A549 treated with Mapracorat at 1 μM for 4 hours (cell line): ENCODE measurements at places on chromosomes 6 and 20. TPM values are rescaled to one million over a fixed set of nuclear protein-coding genes. Genes with fewer than 3 reads are reported as not detected.

PTK6 gene
- 2.4 to 3.6 TPM (median 3.1 TPM) in 5 replicates for total RNA-seq

SNX14 gene
- 36.1 to 41.5 TPM (median 37.0 TPM) in 5 replicates for total RNA-seq

PPP1R14C gene
- 1.7 to 3.2 TPM (median 2.4 TPM) in 5 replicates for total RNA-seq

NUS1 gene
- 24.2 to 27.2 TPM (median 25.7 TPM) in 5 replicates for total RNA-seq

LPA gene
- 0.02 to 0.17 TPM (median 0.06 TPM) in 4 of 5 replicates, not detected in the other for total RNA-seq

TUBB2B gene
- total RNA-seq, result 12.6 to 15.2 TPM (median 14.4 TPM) in 5 replicates

EYA2 gene
- 1.7 to 2.6 TPM (median 2.3 TPM) in 5 replicates for total RNA-seq

GMPR gene
- 3.8 to 6.8 TPM (median 6.0 TPM) in 5 replicates for total RNA-seq

TXLNB gene
- not detected in 5 replicates for total RNA-seq

LY6G6D gene
- not detected in 5 replicates for total RNA-seq

EBF4 gene
- 2.9 to 4.0 TPM (median 3.0 TPM) in 5 replicates for total RNA-seq

LY6G5B gene
- total RNA-seq, result 2.1 to 5.7 TPM (median 3.8 TPM) in 5 replicates

NKX2-4 gene
- total RNA-seq, result not detected in 5 replicates

TPX2 gene
- 96.3 to 115 TPM (median 107 TPM) in 5 replicates for total RNA-seq

GSTA4 gene
- 8.6 to 10.1 TPM (median 8.7 TPM) in 5 replicates for total RNA-seq

IL17A gene
- total RNA-seq, result not detected in 5 replicates

PNRC1 gene
- 24.8 to 36.3 TPM (median 34.0 TPM) in 5 replicates for total RNA-seq

FAM110A gene
- 5.3 to 11.3 TPM (median 10.3 TPM) in 5 replicates for total RNA-seq

GRM4 gene
- total RNA-seq, result 0.06 to 0.43 TPM (median 0.13 TPM) in 5 replicates

SLC29A1 gene
- 42.3 to 53.9 TPM (median 51.8 TPM) in 5 replicates for total RNA-seq

RBPJL gene
- not detected in 5 replicates for total RNA-seq

EEF1A2 gene
- total RNA-seq, result 132 to 182 TPM (median 150 TPM) in 5 replicates

NUP153 gene
- total RNA-seq, result 27.5 to 32.9 TPM (median 29.4 TPM) in 5 replicates

TNFRSF6B gene
- 0.35 to 1.5 TPM (median 0.93 TPM) in 5 replicates for total RNA-seq

SLC22A1 gene
- 1.9 to 3.3 TPM (median 2.4 TPM) in 5 replicates for total RNA-seq

SPATA25 gene
- 0.19 to 0.53 TPM (median 0.40 TPM) in 3 of 5 replicates, not detected in the others for total RNA-seq

CENPW gene
- total RNA-seq, result 38.1 to 46.9 TPM (median 44.1 TPM) in 5 replicates

RHAG gene
- total RNA-seq, result not detected in 5 replicates

TRIM10 gene
- total RNA-seq, result not detected in 5 replicates

SRSF12 gene
- 1.0 to 2.0 TPM (median 1.9 TPM) in 5 replicates for total RNA-seq

EDN1 gene
- total RNA-seq, result 35.1 to 45.3 TPM (median 40.7 TPM) in 5 replicates

TGM3 gene
- total RNA-seq, result 0.06 to 0.22 TPM in 2 of 5 replicates, not detected in the others

ZSCAN16 gene
- 3.5 to 5.3 TPM (median 4.4 TPM) in 5 replicates for total RNA-seq

AGPAT4 gene
- total RNA-seq, result 2.9 to 5.5 TPM (median 5.0 TPM) in 5 replicates

SYNDIG1 gene
- 1.4 to 2.2 TPM (median 1.8 TPM) in 5 replicates for total RNA-seq

ATP9A gene
- 12.6 to 18.1 TPM (median 16.1 TPM) in 5 replicates for total RNA-seq

RAB22A gene
- total RNA-seq, result 9.1 to 12.5 TPM (median 11.0 TPM) in 5 replicates

PAX1 gene
- 0.06 TPM in 1 of 5 replicates, not detected in the others for total RNA-seq

HLA-A gene
- total RNA-seq, result 118 to 154 TPM (median 140 TPM) in 5 replicates

FAM162B gene
- not detected in 5 replicates for total RNA-seq

REPS1 gene
- total RNA-seq, result 23.9 to 25.8 TPM (median 24.3 TPM) in 5 replicates

SLC17A9 gene
- total RNA-seq, result 0.06 to 0.18 TPM (median 0.09 TPM) in 3 of 5 replicates, not detected in the others

GNMT gene
- total RNA-seq, result 0.22 to 0.30 TPM in 2 of 5 replicates, not detected in the others

SIRPA gene
- 21.3 to 26.1 TPM (median 23.9 TPM) in 5 replicates for total RNA-seq

MOG gene
- total RNA-seq, result not detected in 5 replicates

ZC3H12D gene
- 0.02 to 0.12 TPM (median 0.06 TPM) in 4 of 5 replicates, not detected in the other for total RNA-seq

PLCB1 gene
- total RNA-seq, result 0.39 to 1.2 TPM (median 0.42 TPM) in 5 replicates

GPLD1 gene
- total RNA-seq, result 0.77 to 1.2 TPM (median 0.84 TPM) in 5 replicates

EPM2A gene
- 2.9 to 3.7 TPM (median 3.3 TPM) in 5 replicates for total RNA-seq

IL17F gene
- total RNA-seq, result not detected in 5 replicates
